Sciatic nerve (tissue), 2 donors: ENCODE measurements at places on chromosomes 16 and 17. TPM values are rescaled to one million over a fixed set of nuclear protein-coding genes. Genes with fewer than 3 reads are reported as not detected.

DNA sequence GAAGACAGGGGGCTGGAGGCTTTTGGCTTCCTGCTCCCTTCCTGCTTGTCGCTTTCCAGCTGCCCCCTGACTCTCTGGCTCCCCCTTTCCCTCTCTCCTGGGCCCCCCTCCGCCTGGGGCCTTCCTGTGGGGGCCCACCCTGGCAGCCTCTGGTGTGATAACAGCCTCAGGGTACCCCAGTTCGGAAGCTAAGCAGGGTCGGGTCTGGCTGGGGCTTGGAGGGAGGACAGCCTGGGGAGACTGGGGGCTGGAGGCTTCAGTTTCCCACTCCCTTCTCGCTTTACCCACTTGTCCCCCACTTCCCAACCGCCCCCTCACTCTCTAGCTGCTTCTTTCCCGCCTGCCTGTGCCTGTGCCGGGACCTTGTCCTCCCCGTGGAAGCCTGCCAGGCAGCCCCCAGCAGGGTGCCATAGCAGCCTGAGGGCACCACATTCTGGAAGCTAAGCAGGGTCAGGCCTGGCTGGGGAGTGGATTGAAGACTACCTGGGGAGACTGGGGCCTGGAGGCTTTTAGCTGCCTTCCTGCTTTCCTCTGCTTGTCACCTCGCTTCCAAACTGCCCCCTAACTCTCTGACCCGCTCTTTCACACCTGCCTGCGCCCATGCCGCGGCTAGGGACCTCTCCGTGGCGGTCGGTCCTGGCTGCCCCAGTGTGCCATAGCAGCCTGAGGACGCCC is 2275.5 kb downstream of the TP53TG3F start:
- DNase-seq: no peak

The TEKT5 gene
- not detected for total RNA-seq

DNA sequence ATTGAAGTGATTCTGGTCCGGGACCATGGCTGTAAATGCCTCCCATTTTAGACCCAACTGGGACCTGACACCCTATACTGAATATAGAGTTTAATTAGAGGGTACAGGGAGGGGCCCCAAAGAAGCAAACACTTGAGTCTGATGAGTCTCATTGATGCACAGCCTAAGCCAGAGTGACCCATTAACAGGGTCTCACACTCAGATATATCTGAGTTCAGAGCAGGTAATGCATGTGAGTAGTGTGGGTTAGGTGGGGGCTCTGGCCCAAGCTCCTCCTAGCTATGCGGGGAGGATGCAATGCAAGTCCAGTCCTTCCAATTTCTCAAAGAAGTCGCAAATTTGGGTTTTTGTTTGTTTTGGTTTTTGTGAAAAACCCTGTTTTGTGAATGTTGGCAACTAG is 17.1 kb upstream of the MARCHF10 start:
- no peak for DNase-seq

The KRT12 gene
- total RNA-seq: not detected

DNA sequence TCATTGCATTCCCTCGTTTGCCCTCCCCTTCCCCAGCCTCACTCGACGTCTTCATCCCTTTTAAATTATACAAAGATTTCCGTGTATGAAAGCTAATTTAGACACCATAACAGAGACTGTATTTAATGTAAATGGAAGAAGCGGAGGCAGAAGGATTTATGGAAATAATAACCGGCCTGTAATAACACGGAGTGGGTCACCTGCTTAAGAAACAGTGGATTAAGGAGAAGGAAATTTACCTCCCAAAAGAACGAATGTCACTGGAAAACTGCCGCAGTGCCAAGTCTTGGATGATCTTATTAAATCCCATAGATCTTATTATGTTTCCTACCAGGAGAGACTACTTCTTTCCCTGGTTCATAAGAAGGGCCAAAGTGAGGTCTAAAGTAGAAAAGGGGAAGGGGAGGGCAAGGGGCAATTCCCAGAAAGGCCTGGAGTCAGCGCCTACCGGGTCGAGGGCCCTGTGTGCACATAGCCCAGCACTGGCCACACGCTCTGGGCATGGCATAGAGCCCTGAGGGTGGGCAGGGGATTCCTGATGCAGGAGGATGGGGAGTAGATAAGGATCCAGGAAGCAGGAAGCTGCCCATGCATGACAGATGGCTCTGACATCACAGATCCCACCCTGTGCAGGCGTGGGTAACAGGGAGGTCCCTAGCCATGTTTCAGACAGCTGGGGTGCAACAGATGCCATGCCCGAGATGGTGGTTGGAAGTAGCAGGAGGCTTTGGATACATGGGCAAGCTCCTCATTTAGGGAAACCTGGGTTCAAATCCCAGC is 56.2 kb upstream of the RPL38 start:
- no peak for DNase-seq

The ACSM3 gene
- 2.8 TPM for total RNA-seq

The LYRM9 gene
- 32.5 TPM for total RNA-seq
